ENCODE measurements at places on chromosomes 4 and X.

DNA sequence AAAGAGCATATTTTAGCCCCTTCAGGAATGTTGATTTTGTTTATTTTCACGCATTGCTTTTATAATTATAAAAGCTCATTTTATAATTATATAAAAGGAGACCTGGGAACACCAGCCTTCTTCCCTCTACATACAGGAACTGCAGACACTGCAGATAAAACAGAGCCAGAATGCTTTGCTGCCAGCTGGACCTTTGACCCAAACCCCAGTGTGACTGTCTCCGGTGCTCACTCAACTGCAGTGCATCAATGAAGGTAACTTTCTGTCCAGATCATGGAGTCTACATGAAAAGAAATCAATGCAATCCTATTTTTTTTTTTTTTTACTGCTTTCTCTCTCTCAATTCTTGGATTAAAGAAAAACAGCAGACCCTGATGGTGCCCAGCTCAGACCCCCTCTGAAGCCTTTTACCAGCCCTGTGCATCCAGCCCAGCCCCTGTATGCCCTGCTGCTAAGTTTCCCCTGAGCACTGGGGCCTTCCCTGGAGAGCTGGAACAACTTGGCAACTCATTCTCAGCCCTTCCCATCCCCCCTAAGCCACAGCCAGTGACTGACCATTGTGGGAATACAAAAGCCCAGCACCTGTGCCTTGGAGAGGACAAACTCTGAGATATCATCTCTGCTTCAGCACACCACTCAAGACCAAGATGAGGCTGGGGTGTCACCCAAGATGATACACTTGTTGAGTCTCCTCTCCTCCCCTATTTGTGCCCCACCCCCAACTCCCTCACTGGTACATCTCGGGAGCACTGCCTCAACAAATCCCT is 182.1 kb downstream of the EVC2 start:
- no peak for DNase-seq

GRCh38 chrX:70257423-70258288 is 2.3 kb downstream of the P2RY4 start:
- no peak for DNase-seq

- no peak for DNase-seq
These were observed 111.3 kb downstream of the TET2 start for GRCh38 chr4:105257817-105258495.

DNA sequence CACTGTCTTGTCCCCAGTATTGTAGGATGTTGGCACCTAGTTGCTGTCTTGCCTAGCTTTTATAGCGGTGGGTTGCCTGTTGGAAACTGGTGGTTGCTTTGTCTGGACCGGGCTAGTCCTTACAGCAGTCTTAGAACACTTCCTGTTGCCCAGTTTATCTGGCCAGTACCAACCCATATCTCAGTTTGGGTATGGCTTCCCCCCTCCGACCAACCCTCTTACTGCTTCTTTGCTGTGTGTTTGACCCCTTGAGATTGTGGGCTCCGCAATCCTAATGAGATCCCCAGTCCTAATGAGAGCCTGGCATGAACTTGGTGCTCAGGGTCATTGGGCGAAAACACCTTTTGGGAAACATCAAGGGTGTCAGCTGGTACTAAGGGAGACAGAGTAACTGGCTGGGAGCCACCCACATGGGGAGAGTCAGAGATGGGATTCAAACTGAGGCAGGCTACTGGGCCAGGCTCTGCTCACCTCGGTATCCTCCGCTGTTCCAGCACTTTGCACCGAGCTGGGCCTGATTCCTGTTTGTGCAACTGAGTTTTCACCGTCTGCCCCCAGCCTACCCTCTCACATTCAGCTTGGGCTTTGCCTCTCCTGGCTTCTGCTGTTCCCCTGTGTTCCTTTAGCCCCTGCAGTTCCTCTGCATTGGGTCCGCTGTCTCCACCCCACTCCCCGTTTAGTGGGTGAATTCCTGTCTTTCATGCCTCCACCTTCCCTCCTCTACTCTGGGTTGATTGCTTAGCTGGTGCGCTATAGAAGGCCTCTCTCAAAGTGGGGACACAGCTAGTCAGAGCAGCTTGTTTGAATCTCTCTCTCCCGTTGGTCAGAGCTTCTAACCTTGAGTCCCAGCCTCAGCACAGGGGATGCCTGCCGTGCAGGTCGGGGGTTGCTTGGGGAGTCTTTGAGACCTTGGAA is 1.6 kb downstream of the TBC1D14 start:
- DNase-seq = no peak

DNA sequence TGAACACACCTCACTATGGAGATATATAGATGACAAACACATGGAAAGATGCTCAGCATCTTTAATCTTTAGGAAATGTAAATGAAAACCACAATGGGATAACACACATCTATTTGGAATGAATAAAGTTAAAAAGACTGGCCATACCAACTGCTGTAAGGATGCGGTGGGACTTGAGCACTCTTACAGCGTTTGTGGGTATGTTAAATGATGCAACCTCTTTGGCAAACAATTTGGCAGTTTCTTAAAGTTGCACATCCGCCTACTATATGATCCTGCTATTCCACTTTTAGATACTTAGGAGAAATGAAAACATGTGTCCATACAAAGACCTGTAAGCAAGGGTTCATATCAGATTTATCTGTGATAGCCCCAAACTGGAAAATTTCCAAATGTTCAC is 50.7 kb downstream of the MRPL1 start:
- DNase-seq = no peak

- DNase-seq = no peak
These were observed 32.2 kb downstream of the RNF212 start for GRCh38 chr4:1080961-1081688.

DNA sequence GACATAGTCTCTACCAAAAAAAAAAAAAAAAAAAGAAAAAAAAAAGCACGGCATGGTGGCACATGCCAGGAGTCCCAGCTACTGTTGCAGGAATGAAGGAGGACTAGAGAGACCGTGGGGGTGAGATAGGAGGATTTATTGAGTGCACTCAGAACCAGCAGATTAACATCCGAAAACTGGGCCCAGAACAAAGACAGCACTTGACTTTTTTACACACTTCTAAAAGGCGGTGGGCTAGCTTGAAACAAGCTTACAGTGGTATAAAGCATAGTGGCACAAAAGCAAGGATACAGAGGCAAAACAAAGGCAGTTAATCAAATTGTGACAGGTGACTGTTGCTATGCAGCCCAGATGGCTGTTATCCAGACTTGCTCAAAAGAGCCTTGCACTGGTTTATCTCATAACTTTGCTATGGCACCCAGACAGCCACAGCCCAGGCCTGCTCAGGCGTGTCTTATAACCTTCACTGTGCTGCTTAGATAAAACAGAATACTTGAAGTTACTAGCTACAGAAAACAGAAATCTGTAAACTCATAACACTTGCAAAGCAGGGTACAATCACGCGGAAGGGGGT is 9.9 kb upstream of the PI4K2B start:
- no peak for DNase-seq

- DNase-seq = no peak
These were observed 5.5 kb downstream of the MED14 start for GRCh38 chrX:40729598-40730584.

- DNase-seq = no peak
These were observed 37.7 kb upstream of the NUDT6 start for GRCh38 chr4:122959981-122960610.

Data from NCI-H1436 treated with DMSO at 0.1 percent for 48 hours (cell line).